ENCODE measurements at places on chromosomes 12 and 14.

DNA sequence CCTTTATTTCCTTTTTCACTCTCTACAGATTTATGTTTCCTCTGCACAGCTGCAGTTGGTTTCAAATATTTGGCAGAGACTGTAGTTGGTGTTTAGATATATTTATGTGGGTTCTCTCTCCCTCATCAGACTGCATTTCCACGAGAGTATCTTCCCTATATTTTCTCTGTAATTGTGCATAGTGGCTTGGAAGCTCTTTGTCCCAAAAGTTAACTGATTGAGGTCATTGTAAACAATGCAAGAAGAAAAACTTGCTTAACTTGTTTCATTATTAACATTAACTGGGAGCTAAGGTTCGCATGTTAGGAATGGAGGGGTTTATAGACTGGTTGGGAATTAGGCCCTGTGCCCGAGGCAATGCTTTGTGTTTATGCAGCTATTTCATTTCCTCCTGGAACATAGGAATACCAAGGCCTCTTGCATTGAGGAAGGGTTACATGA, 216.9 kb upstream of the HMGA2 start:
- no peak for DNase-seq

- no peak for DNase-seq
Measured at GRCh38 chr12:1638203-1638602, 9.2 kb downstream of the WNT5B start.

GRCh38 chr12:71063087-71063486, 94.7 kb downstream of the TSPAN8 start:
- no peak for DNase-seq

DNA sequence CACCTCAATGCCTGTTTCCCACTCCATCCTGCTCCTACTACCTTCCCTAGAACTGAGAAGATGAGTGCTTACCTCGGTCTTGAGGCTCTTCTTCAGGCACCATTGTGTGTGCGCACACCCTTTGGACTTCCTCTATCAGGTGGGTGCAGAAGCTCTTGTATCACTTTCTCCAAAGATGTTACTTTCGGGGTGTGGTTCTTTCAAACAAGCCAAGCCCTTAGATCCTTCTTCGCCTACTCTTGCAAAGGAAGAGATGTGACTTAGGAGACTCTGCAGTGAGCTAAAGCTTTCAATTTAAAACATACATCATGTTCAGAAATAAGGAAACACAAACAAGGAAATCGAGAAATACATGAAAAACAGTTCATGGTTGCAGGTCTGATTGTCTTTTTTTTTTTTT, at the start of gene CLEC4C:
TSS of gene CLEC4C (minus strand) at position 130 of the 400 bp plus-strand sequence. CDS start at position 103, 27 bp downstream.
- no peak for DNase-seq

DNA sequence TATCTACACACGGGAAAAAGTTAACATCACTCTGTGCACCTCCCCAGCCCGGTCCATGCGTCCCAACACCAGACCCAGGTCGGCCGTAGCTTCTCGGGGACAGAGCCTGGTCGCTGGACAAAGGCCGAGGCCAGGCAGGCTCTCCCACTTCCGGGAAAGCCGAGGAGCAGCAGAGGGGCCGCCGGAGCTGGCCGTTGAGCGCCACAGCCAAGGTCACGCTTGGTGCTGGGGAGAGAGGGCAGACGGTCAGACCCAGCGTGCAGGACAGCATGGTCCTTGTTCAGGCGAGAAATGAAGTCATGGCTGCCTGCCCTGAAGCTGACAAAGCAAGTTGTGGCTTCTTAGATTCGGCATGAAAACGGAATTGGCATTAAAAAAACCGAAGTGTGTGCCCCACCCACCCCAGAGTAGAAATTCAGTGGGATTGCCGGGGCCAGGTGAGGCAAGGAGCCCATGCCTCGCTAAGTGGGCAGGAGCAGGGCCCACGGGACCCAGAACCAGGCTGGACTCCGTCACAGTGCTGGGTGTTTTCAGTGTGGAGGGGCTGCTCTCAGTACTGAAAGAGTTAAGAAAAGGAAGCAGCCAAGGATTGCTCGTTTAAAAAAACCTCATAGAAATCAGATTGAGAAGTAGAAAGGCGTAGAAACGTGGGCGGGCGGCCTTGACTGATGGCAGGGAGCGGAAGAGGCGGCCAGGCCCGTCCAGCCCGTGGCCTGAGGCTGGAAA, 4.3 kb downstream of the ARL6IP4 start:
- no peak for DNase-seq
